ENCODE measurements at places on chromosomes 5 and 9. TPM values are rescaled to one million over a fixed set of nuclear protein-coding genes. Genes with fewer than 3 reads are reported as not detected.

The IFNA21 gene
- not detected for total RNA-seq

The GABRB2 gene
- total RNA-seq: not detected

The LCN10 gene
- total RNA-seq: 0.21 TPM

The IGIP gene
- total RNA-seq: 4.1 TPM

The BHMT gene
- 0.88 TPM for total RNA-seq

The APBB3 gene
- total RNA-seq: 9.6 TPM

The POU5F2 gene
- 0.62 TPM for total RNA-seq

The JAK2 gene
- 7.1 TPM for total RNA-seq

The NUTM2G gene
- not detected for total RNA-seq

The PCDHB11 gene
- total RNA-seq: 1.8 TPM

The PDZD2 gene
- total RNA-seq: 6.7 TPM

The SUSD3 gene
- total RNA-seq: 1.3 TPM

The BARHL1 gene
- total RNA-seq: not detected

The ANKRD18A gene
- total RNA-seq: 2.4 TPM

Measured in kidney epithelial cell (primary cell).